ENCODE measurements at places on chromosomes 4 and X.

DNA sequence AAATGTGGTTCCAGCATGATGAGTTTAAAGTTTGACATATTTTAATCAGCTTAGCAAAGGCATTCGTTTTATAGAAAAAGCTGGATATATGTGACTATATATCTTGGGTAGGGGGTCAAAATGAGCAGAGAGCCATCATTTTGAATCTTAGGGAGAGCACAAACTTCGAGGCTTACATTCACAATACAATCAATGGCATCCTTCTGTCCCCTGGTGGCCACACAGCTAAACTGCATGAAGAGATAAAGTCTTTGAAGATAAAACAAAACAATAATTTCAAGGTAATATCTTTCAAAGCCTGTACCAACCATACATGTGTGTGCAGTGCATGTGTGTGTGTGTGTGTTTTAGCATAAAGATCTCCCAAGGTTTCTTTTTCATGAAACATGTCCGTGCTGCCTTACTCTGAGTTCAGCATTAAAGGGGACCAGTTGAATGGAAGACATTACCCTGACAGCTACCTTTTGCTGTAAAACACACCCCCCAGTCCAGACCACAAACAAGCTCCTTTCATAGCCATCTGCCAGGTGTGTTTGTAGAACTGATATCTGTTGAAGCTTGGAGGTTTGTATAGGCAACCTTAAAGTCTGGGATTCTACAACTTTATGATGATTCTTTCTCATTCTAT, 22.0 kb downstream of the DYNLT3 start:
- peak; percentile 66 for DNase-seq

- DNase-seq, result no peak
Measured at GRCh38 chr4:188412499-188412898, 273.3 kb downstream of the TRIML1 start.

DNA sequence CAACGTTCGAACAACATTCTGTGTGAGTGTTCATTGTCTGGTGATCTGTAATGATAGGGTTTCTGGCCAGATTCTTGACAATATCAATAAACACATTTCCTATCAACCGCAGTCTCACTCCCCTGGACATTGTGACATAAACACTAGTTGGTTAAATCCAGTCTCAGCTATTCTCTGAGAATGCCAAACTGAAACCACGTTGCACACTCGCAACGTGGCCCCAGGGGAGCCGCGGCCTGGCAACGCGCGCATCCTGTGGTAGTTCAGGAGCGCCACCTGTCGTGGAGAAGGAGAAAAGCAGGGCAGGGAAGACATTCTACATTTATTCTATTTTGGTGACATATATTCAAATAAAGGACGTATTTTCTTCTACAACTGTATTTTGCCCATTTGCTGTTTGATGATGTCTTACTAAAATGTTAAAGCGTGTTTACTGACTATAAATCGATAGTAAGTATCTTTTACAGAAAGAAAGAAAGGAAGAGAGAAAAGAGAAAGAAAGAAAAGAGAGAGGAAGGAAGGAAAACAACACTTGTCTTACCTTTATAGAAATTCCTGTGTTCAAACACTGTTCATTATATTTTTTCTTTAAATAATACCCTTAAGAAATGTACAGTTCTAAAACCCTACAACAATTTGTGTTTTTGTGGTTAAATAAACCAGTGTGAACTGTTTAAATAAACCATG, 738.3 kb upstream of the FRG1 start:
- peak; percentile 59 for DNase-seq

DNA sequence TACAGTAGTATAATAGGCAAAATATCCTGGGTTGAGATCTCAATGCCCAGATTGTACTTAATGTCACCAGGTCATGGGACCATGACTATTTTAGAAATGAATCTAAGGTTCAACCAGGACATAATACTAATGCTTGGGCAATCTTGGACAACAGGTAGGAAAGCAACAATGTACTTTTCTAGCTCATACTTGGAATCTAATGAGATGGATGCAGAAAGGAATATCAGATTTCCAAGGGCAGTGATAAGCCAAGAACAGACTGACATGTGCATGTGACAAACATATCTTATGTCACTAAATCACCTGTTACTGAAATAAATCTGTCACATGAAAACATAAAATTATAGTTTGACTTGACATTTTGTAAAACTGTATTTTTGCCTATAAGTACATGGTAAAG, 51.1 kb downstream of the RPS6KA3 start:
- no peak for DNase-seq

DNA sequence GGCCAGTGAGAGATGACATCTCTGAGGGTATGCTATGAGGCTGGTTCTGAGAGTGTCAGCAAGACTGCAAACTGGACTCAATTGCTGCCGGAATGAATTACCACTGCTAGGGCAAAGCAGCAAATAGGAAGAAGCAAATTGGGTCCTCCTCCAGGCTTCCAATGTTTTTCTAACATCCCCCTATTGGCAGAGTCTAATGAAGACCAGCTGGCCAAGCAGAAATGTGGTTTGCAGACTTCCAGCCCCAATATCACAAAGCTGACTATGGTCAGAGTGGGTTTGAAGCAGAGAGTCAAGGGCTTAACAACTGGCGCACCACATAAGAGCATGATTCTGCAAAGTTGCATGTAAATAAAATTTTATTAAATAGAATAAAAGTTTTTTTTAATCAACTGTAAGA, 225.4 kb upstream of the GLRA2 start:
- no peak for DNase-seq

DNA sequence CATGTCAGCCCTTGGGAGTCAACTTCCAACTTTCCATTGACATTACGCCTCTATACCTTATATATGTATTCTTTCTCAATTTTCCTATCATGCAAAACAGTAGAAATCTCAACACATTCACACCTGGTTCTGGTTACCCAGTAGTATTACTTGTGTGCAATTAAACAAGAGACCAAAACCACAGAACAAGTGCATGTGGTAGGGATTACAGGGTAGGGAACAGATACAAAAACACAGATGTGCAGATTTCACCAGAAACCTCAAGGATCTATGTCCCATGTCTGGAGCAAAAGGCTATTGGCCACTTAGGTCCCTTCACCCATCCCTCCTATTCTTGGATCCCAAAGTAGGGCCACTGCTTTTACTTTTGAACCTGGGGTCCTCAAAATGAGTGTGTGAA, 143.6 kb upstream of the ZCCHC13 start:
- DNase-seq, result no peak

DNA sequence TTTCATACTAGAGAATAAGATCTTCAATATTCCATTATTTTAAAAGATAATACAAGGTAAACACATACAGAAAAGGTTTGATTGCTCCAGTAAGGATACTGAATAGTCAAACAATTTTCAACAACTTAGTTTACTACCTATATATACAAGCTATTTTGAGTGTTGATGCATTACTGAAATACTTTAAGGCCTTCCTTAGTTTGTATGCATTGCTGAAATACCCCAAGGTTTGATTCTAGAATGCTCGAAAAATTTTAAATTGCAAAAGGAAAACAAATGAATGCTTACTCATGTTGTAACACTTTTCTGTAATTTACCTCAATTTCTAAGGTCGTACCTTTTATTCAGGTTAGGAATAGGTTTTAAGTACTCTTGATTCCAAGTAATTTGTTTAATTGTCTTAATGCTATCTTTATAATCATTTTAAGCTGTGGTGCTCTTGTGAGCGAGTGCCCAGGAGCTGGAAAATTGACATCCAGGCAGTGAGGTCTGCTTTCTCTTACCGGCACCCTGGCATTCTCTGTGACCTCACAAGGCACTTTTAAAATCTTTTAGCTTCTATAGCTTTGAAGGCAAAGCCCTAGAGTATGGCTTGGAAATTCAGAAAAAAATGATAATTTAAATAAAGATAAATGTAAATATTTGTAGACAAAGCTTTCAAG, 114.0 kb downstream of the BMPR1B start:
- DNase-seq, result no peak

DNA sequence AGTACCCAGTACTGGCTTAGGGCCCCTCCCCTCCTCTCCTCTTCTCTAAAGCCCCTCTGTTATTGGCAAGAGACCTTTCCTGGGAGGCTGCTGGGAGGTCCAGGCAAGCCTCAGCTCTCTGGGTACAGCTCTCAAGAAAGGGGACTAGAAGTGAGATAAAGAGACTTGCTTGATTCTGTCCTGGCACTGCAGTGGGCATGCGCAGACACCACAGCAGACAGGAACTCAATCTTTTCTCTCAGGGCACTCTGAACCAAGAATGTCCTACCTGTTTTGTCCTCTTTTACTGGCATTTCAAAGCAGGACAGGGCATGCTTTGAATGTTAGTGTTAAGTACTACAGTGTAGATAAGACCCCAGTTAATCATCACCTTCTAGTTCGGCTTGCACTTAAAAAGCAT, 74.9 kb downstream of the NYX start:
- DNase-seq, result no peak

DNA sequence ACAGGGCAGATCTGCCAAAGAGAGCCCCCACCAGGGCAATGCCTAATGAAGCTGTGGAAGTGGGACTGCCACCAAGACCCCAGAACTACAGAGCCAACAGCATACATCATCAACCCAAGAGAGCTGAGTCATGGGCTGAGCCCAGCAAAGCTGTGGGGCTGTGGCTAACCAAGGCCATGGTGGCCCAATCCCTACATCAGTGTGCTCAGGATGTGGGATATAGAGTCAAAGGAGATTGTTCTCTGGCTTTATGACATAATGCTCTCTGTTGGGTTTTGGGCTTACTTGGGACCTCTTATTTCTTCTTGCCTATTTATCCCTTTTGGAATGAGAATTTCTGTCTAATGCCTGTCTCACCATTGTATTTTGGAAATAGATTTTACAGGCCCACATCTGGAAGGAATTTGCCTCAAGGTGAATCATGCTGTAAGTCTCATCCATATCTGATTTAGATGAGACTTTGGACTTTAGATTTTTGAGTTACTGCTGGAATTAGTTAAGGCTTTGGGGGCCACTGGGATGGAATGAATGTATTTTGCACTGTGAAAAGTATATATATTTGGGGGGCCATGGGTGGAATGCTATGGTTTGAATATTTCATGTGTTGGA, 5.4 kb upstream of the PRDM5 start:
- peak; percentile 3 for DNase-seq

DNA sequence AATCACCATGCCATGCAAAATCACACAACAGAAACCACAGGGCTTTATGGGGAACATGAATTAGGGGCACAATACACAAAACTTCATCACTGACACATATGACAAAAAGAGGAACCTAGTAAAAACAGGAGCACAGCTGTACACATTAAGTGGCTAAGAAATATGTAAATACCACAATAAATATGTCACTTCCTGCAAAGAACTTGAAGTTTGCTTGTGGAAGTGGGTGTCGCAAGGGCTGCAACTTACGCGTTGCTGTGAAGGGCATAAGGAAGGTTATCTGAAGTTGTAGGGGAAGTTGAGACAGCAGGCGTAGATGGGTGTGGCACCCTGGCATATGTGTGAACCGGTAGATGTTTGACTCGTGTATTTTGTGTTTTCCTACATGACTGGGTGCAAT, 42.4 kb downstream of the CLCN4 start:
- DNase-seq, result no peak

- DNase-seq, result no peak
Measured at GRCh38 chr4:110250023-110250387, 51.6 kb upstream of the ELOVL6 start.

GRCh38 chr4:168221301-168221700, 97.3 kb downstream of the DDX60 start:
- DNase-seq, result no peak

- DNase-seq, result no peak
Measured at GRCh38 chrX:124280294-124280902, 52.1 kb upstream of the TEX13D start.

GRCh38 chr4:10083331-10083771, 33.2 kb downstream of the WDR1 start:
- DNase-seq, result no peak

GRCh38 chrX:69027181-69028005, 137.9 kb downstream of the PJA1 start:
- no peak for DNase-seq

DNA sequence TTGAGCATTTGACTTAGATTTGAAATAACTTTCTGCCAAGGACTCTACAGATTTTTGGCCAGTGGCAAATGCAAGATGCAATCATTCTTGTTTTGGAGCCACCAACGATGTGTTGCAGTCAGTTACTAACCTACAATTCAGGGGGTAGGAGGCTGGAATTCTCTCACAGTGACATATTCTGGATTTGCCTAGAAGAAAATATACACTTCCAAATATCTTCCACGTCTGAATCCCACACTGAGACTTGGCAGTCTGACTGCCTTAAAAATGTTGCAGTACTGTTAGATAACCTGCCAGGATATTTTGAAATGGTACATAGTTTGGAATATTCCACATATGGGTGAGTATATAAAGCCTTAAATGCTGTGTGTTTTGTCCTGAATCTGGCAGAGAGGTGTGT, 27.6 kb upstream of the AGTR2 start:
- DNase-seq, result no peak

All from activated CD4-positive, alpha-beta T cell treated with anti-CD3 and anti-CD28 coated beads, Interleukin-2, Interleukin-6, amounts not matched to agents 100 ng/mL and 50 ng/mL, durations not matched to agents 16 hours and 8 hours (primary cell).